ENCODE measurements at places on chromosomes 7 and 10.
A peak's percentile ranks its signal among the peaks of the same experiment; 100 is the strongest.

GRCh38 chr7:135428879-135429278, 81.0 kb downstream of the CNOT4 start:
- no peak for DNase-seq

- no peak for DNase-seq
Measured at GRCh38 chr10:35470248-35470924, 134.1 kb downstream of the CCNY start.

GRCh38 chr10:93464776-93465388, 17.3 kb downstream of the MYOF start:
- DNase-seq: no peak

DNA sequence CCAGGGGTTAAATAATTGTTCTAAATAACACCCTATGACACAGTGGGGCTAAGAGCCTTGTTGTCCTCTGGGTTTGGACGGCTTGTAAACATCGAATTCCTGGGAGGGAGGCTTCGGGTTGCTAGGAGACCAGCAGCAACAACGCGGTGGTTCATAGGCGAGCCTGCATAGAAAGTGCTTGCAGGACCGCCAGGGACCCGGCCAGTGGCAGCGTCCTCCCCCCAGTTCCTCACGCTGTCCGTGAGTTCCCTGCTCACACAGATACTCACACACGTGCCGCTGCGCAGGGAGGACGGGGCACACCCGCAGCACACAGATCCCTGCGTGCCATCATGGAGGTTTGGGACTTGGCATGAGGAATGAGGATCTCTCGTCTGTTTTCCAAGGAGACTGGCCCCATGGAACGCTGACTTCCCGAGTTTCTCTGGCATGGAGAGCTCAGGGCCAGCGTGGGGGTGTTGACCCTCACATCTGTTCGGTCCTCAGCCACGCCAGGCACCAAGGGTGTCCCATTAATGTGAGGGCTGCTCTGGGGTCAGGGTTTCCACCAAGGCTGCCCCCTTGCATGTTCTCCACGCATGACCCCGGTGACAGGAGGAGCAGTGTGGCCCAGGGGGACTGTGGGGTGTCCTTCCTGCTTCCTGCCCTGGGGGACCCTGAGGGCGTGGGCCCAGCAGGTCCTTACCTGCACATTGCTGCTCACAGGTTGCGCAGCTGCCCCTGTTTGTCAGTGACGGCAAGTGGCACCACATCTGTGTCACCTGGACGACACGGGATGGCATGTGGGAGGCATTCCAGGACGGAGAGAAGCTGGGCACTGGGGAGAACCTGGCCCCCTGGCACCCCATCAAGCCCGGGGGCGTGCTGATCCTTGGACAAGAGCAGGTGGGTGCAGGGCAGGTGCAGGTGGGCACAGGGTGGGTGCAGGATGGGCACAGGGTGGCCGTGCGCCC, 9.7 kb downstream of the NPTX2 start:
- DNase-seq: no peak

DNA sequence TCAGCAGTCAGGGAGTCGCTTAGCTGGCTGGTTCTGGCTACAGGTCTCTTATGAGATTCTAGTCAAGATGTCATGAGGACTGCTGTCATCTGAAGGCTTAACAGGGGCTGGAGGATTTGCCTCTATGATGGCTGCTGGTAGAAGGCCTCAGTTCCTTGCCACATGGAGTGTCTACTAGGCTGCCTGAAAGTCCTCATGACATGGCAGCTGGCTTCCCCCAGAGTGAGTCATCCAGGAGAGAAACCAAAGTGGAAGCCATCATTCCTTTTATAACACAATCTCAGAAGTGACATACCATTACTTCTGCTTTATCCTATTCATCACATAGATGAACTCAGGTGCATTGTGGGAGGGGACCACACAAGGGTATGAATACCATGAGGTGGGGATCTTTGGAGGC, 75.1 kb downstream of the EXOC6 start:
- DNase-seq: no peak

DNA sequence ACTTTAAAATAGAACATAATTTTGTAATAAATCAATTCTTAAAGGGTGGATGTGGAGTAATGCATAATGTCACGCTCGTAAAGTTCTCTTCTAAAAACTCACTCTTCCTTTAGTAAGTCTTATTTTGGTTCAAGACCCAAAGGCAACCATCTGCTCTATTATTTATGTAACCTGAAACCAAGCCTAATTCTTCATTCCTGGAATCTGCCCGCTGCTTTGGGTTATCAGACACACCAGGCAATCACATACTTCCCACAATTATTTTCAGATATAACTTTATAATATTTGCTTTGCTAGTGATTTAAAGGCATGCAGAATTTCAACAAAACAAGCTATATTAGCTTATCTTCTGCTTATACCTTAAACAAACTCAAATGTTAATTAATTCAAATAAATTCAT, 39.0 kb downstream of the RAB11FIP2 start:
- no peak for DNase-seq

DNA sequence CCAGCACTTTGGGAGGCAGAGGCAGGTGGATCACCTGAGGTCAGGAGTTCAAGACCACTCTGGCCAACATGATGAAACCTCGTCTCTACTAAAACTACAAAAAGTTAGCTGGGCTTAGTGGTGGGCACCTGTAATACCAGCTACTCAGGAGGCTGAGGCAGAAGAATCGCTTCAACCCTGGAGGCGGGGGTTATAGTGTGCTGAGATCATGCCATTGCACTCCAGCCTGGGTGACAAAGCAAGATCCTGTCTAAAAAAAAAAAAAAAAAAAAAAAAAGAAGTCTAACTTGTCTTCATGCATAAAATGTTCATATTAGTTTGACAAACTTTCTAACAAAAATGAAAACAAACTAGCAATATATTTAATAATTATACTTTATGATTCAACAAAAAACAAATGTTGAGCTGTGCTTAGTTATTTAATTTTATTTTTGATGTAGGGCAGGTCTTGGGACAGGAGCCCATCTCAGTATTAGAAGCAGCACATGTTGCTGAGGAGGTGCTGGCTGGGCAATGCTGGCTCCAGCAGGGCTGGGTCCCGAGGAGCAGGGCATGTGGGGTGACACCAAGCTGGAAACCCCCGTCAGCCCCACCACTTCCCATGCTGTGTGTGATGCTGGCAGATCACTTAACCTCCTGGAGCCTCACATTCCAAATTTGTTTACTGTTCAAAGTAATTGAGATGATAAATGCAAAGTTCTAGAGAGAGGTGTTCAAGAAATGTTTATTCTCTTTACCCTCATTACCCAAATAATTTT, 335.3 kb upstream of the KLF6 start:
- DNase-seq: no peak

DNA sequence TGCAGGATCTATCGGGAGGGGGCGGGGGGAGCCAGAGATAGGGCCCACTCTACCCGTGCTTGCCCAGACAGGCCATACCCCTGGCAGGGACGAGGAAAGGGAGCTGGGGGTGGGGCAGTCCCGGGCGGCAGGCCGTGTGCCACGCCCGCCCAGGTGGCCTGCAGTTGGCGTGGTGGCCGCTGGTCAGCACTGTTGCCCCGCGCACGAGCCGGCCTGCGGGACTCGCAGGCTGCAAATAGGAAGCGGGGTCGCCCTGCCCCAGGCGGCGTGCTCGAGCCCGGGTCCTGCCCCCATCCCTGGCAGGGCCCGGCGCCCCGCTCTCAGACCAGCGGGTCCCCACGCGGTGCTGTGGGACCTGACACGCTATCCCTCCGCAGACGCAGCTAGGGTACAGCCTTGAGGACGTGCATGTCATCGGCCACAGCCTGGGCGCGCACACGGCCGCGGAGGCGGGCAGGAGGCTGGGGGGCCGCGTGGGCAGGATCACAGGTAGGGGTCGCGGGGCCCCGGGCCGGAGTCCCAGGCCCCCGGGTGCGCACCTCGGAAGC, 6.7 kb downstream of the PNLIPRP2 start:
- no peak for DNase-seq

DNA sequence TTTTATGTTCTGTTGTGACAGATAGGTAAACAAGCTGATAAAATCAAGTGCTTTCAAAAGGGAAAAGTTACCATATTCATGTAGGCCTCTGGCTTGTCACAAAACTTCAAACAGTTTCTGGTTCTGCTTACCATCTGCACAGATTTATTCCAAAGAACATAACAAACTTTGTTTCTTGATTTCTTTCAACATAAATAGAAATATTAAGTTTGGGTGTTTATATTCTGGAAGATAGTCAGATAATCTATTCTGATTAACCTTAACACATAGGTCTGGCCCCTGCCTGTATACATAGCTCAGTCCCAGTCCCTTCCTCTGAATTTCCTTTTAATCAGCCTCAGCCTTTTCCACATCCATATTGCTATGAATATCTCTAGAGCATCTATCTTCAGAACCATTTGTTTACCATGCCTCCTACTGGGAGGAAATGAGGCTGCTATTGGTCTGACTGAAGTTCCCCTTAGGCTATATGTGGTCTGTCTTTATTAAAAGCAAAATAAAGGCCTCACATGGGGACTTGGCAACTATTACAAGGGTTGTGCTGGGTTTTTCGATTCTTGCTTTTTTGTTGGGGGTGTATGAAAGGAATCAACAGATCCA, 319.0 kb downstream of the HPSE2 start:
- DNase-seq: no peak

GRCh38 chr10:124511205-124512039, 49.8 kb downstream of the LHPP start:
- no peak for DNase-seq

- DNase-seq: no peak
Measured at GRCh38 chr7:85221796-85222195, 34.9 kb upstream of the SEMA3D start.

DNA sequence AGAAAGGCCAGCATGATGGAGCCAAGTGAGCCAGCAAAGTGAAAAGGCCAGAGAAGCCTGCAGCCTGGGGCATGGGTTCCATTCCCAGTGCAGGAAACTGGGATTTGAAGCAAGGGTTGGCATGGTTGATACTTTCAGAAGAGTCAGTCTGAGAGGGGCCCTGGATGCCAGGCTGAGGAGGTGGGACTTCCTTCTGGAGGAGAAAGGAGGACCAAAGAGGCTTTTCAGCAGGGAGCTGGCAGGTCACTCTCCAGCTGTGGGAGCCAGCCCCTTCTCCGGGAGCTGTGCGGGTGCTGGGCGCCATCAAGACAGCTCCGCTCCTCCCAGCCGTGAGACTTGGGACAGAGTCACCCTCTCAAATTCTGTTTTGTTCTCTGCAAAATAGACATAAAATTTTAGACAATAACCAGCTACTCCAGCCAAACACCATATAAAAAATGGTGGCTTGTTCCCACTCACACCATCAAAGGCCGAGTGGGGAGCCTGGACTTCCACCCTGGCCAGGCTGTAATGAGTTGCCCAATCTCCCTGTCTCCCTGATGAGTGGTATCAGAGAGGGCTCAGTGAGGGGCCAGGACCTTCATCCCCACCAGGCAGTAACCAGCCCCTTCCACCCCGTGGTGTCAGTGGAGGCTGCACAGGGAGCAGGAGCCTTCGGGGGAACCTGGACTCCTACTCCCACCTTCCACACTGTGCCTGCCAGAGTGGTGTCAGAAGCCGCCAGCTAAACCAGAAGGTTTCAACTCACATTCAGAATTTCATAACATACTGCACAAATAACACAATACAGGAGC, 133.6 kb upstream of the RET start:
- DNase-seq: no peak

- DNase-seq: no peak
Measured at GRCh38 chr7:29377718-29378117, 183.1 kb downstream of the CHN2 start.

DNA sequence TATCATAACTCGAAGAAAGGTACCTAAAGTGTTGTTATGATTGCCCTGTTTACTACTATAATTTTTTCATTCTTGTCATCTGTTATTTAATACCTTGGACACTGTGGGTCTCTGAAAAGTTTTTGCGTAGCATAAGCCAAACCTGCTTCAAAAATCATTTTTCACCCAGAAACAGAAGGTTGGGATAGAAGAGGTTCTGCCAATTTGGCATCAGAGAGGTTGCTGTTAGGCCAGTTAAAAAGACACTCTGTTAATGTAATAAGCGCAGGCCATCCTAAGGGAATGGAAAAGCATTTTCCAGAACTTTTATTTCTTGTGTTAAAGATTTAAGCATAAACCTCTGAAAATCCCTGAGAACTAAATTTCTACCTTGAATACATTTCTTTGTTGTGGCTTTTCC, 212.2 kb downstream of the BMPER start:
- DNase-seq: no peak

GRCh38 chr10:110209454-110209925, 2.1 kb downstream of the MXI1 start:
- peak; percentile 58 for DNase-seq

DNA sequence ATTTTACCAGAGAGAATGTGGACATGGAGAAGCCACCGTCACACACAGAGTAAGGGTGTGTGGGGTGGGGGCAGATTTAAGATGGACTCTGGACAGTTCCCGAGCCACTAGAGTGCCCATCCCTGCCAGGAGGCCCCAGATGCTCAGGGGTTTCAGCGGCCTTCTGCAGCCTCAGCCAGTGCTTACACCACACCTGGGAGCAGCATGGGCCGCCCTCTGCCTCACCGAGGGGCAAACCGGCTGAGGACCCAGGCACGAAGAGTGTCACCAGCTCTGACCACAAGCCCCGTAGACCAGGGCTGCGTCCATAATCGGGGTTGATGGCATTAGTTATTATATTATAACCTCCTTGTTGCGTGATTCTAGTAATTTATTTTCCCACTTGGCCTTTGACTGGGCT, 6.7 kb upstream of the MNX1 start:
- no peak for DNase-seq

Measured in activated T-helper 1 cell treated with anti-CD3 and anti-CD28 coated beads, Interleukin-2, amount 50 U/mL, for 16 hours (primary cell).